ENCODE measurements at places on chromosomes 7 and 10.

GRCh38 chr7:129626896-129627295 is 15.4 kb downstream of the NRF1 start:
- DNase-seq, result no peak

- no peak for DNase-seq
Measured at GRCh38 chr7:70582927-70583895, 548.7 kb upstream of the GALNT17 start.

DNA sequence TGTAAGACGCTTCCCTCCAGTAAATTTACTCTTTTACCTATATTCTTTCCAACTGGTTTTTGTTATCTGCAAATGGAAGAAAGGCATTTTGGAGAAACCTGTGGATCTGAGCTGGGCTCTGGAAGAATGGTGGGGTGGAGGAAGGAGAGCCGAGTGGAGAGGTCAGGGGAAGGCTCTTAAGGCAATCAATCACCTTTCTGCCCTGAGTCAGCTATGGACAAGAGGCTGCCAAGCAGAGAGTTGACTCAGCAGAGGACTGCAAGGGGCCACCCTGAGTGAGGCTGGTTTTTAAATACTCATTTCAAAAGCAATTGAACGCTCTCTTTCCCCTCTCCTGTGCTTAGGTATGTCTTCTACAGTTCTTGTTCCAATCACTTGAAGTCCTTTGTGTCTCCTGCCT is 81.8 kb downstream of the SPAG6 start:
- no peak for DNase-seq

- no peak for DNase-seq
Measured at GRCh38 chr7:19060761-19061259, 56.6 kb downstream of the TWIST1 start.

- no peak for DNase-seq
Measured at GRCh38 chr10:11795101-11795920, 27.8 kb upstream of the PROSER2 start.

GRCh38 chr10:123096452-123096851 is 39.3 kb upstream of the HMX3 start:
- no peak for DNase-seq

DNA sequence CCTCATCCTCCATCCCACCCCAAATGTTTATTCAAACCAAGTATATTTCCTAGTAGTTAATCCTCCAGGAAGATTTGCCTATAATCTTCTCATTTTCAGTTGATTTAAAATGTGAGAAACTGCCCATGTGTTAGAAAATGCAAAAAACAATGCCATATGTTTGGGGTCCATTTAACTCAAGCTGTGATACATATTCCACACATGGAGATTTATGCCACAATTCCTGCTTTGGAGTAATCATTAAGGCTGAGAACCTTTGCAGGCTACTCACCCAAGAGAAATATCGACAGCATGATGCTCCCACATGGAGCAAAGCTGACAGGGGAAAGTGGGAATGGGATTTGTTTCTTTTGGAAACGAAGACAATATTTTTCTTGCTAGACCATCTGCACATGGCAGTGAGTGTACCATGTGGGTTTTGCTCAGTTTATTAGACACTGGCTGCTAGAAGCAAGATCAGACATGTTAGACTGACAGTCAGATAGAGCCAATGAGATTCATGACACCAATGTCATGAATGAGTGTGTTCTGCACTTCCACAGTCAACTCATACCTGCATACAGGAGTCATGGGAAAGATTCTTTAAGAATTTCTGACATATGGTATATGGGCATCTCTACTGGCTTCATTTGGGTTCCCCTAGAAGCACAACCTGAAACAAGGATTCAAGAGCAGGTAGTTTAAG is 3.4 kb upstream of the GRM8 start:
- DNase-seq, result no peak

Data from central memory CD8-positive, alpha-beta T cell (primary cell).